ENCODE measurements at places on chromosomes 4 and X. TPM values are rescaled to one million over a fixed set of nuclear protein-coding genes. Genes with fewer than 3 reads are reported as not detected.

Gene ZNF185
- 1.7 TPM for total RNA-seq

Gene RAI2
- not detected for total RNA-seq

Gene OTUD6A
- not detected for total RNA-seq

Gene PNMA5
- total RNA-seq, result not detected

Gene STS
- total RNA-seq, result 1.9 TPM

Gene PPARGC1A
- 2.1 TPM for total RNA-seq

DNA sequence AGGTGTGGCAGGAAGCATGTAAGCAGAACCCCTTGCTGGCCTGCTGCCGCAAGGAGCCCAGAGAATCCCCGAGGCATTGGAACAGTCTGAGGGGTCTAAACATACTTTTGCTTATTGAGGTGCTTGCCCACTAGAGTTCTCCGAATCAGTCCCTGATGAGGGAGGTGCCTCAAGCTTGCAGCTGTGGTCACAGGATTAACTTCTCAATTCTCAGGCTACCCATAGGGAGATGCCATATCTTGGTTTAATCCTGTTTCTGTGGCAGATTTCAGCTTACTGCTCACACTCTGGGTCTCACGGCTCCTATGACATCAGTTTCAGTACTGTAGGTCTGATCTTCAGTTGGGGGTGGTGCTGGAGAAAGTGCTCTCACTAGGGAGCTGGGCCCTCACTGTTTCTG, 39.9 kb downstream of the CCNG2 start:
- no peak for DNase-seq

All from A172 (cell line).